ENCODE measurements at places on chromosomes 3 and 15.

DNA sequence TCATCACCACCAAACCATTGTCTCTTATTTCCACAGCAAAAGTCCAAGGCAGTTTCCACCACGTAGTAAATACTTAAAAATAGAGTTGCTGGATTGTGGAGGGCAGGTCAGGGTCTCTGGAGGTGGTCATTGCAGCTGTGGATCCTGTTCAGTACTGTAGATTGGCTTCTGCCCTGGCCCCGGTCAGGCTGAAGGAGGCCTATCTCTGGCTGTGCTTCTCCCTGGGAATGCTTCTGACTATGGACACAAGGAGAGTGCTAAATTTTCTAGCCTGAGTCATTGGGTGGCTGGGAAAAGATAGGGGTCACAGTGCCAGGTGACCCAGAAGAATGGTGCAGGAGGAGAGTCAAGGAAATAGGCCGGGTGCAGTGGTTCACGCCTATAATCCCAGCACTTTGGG lies 26.3 kb upstream of the GMPPB start:
- no peak for DNase-seq

- no peak for DNase-seq
Measured at GRCh38 chr3:156750191-156750873, 75.8 kb upstream of the LEKR1 start.

DNA sequence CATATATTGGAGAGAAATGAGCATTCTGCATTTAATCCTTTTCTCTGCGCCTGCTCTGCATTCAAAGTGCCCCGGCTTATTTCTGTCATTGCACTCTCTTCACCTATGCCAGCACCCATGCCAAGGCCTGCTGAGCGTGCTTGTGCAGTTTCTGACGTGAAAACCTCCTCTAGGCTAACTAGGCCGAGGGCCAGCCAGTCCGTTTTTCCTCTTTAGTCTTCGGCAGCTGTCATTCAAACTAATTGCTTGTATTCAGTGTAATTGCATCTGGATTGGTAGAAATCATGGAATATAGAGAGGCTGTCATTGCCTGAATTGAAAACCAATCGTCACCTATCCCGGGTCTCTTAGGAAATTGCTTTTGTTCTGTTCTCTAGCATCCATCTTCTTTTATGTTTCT lies 94.0 kb downstream of the ARPP21 start:
- DNase-seq = no peak

- DNase-seq = no peak
Measured at GRCh38 chr3:100776746-100777145, 67.5 kb downstream of the TFG start.

GRCh38 chr15:88894819-88895767 lies at the start of gene HAPLN3:
TSS of gene HAPLN3 (minus strand) at chr15:88895544. CDS start at chr15:88887298, 8,246 bp downstream.
- DNase-seq = no peak

- DNase-seq = peak; percentile 22
Measured at GRCh38 chr3:15206662-15207576, 873 bp downstream of the CAPN7 start.

- DNase-seq = peak; percentile 82
Measured at GRCh38 chr3:26307787-26308186, 314.8 kb upstream of the LRRC3B start.

- no peak for DNase-seq
Measured at GRCh38 chr3:180058238-180058637, 21.5 kb upstream of the PEX5L start.

DNA sequence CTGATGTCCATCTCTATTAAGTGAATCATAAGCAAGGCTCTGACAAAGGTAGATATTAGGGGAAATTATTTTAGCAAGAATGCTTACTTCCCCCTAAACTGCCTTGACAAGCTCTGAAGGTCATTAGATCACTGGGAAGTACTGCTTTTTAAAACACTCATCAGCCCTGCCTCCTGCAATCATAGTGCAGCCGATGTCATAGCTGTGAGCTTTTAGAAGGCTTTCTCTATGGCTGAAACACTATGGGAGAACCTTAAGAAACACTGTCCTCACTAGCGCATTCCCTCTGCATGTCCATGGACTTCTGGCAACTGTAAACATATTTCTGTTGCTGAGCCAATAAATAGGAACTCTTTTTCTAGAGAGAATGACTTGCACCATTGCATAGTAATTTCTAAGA lies 38.7 kb upstream of the PTPRG start:
- DNase-seq = no peak

DNA sequence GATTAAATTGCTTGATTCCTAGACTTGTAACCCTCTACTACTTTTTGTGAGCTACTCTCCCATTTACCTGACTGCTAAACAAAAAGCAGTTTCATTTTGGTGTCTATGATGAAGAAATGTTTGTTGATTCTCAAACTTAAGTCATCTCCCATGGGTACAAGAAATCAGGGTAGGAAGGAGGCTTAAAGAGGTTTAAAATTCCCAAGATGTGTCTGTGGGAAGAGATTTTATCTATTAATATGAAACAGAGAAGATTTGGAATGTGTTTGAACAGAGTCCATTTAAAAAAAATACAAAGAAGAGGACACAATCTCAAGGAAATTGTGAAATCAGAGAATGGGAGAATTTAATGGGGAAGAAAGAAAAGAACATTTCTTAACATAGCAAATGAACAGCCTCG lies 14.8 kb downstream of the P3H2 start:
- DNase-seq = no peak

DNA sequence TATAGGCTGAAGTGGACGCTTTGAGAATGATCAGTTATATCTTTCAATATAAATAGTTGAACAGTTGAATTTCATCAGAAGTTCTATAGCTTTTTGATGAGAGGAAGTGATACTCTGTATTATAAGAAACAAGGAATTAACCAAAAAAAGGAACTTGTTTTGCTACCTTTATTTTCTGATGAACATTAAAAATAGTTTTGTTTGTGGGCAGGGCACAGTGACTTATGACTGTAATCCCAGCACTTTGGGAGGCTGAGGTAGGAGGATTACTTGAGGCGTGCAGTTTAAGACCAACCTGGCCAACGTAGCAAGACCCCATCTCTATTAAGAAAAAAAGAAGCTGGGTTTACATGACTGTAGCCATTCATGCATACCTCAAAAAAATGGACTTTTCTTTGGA lies 16.7 kb downstream of the BLOC1S6 start:
- DNase-seq = no peak

GRCh38 chr3:46393011-46393410 lies 13.9 kb downstream of the CCR5AS start:
- no peak for DNase-seq
